ENCODE measurements at places on chromosomes 2 and 18. TPM values are rescaled to one million over a fixed set of nuclear protein-coding genes. Genes with fewer than 3 reads are reported as not detected.

The HOXD13 gene
- 0.15 TPM for total RNA-seq

The PROM2 gene
- not detected for total RNA-seq

The ACADL gene
- total RNA-seq = 0.09 TPM

The ATP6V1C2 gene
- total RNA-seq = 0.06 TPM

The CETN1 gene
- not detected for total RNA-seq

The ITGB6 gene
- 1.0 TPM for total RNA-seq

The IL1RN gene
- total RNA-seq = 0.14 TPM

The CDCA7 gene
- total RNA-seq = 48.5 TPM

The TNFAIP6 gene
- total RNA-seq = 1.3 TPM

The FAM161A gene
- 7.2 TPM for total RNA-seq
